Bronchus fibroblast of lung (primary cell): ENCODE measurements at places on chromosomes 11 and 22. TPM values are rescaled to one million over a fixed set of nuclear protein-coding genes. Genes with fewer than 3 reads are reported as not detected.

PKP3 gene
- 1.9 and 2.0 TPM in 2 replicates for total RNA-seq

APOA5 gene
- not detected in 2 replicates for total RNA-seq

CREB3L1 gene
- total RNA-seq, result 34.6 and 37.0 TPM in 2 replicates

OR52I2 gene
- not detected in 2 replicates for total RNA-seq

ACR gene
- total RNA-seq, result not detected in 2 replicates

OR10W1 gene
- not detected in 2 replicates for total RNA-seq

CECR2 gene
- 0.15 and 0.17 TPM in 2 replicates for total RNA-seq

RFPL2 gene
- not detected in 2 replicates for total RNA-seq

CEP126 gene
- total RNA-seq, result 0.89 and 1.3 TPM in 2 replicates

OR5D18 gene
- not detected in 2 replicates for total RNA-seq

IGSF9B gene
- total RNA-seq, result 0.15 and 0.17 TPM in 2 replicates

CCDC83 gene
- total RNA-seq, result 0.17 TPM in 1 of 2 replicates, not detected in the other

GAL gene
- total RNA-seq, result 13.1 and 17.3 TPM in 2 replicates

CAPN5 gene
- 11.3 and 12.4 TPM in 2 replicates for total RNA-seq

KCNJ1 gene
- total RNA-seq, result not detected in 2 replicates

PGA5 gene
- total RNA-seq, result not detected in 2 replicates

YPEL1 gene
- total RNA-seq, result 1.3 and 2.2 TPM in 2 replicates

SLC35E4 gene
- 9.8 and 12.4 TPM in 2 replicates for total RNA-seq

OR5D14 gene
- total RNA-seq, result not detected in 2 replicates

TRPM5 gene
- total RNA-seq, result not detected in 2 replicates

LDHA gene
- 639 and 689 TPM in 2 replicates for total RNA-seq

RFPL3 gene
- total RNA-seq, result not detected in 2 replicates

ARCN1 gene
- 130 and 141 TPM in 2 replicates for total RNA-seq

MYO7A gene
- total RNA-seq, result 0.15 TPM in 1 of 2 replicates, not detected in the other

KRTAP5-8 gene
- not detected in 2 replicates for total RNA-seq

OR5L2 gene
- not detected in 2 replicates for total RNA-seq

ZFTA gene
- 9.2 and 16.0 TPM in 2 replicates for total RNA-seq

NEFH gene
- total RNA-seq, result 2.1 and 2.5 TPM in 2 replicates
